ENCODE measurements at places on chromosomes 12 and 14.

GRCh38 chr14:44531658-44532057, 24.6 kb upstream of the FSCB start:
- DNase-seq, result peak; percentile 56

- DNase-seq, result no peak
These were observed 158.9 kb downstream of the FBXL14 start for GRCh38 chr12:1435456-1435855.

DNA sequence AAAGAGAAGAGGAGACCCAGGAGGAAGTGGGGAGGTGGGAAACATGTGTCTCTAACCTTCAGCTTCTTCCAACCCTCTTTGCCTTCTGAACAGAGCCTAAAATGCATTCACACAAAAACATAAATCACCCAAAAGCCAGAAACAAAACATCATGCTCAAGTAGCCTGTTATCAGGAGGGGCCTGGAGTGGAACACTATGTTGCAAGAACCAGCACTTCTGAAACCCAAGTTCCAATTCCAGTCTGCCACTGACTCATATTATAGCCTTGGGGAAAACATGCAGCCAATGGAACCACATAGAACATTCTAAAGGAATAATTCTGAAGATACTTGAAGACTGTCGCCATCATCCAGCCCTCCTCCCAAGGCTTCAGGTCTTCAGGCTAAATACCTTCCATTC, 169.8 kb upstream of the PLXNC1 start:
- DNase-seq, result peak; percentile 83

DNA sequence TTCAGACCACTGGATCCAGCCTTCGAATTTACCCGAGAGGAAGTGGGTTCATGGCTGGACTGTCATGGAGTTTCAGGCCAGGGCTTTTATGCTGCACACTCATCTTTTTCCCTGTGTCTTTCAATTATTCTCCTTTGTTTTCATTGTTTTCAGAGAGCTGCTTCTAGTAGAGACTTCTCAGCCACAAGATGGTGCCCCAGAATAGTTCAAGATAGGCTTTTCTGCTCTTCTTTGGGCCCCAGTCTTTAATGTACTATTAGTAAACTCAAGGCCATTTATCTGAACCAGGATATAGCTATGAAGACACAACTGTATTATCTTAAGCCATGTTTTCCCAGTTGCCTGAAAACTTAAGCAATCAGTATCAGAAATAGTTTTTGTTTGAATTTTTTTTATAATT, 30.4 kb upstream of the PSMA6 start:
- peak; percentile 17 for DNase-seq

- DNase-seq, result no peak
These were observed 15.2 kb downstream of the GUCY2C start for GRCh38 chr12:14681190-14681589.
